ENCODE measurements at places on chromosomes 7 and 10.

DNA sequence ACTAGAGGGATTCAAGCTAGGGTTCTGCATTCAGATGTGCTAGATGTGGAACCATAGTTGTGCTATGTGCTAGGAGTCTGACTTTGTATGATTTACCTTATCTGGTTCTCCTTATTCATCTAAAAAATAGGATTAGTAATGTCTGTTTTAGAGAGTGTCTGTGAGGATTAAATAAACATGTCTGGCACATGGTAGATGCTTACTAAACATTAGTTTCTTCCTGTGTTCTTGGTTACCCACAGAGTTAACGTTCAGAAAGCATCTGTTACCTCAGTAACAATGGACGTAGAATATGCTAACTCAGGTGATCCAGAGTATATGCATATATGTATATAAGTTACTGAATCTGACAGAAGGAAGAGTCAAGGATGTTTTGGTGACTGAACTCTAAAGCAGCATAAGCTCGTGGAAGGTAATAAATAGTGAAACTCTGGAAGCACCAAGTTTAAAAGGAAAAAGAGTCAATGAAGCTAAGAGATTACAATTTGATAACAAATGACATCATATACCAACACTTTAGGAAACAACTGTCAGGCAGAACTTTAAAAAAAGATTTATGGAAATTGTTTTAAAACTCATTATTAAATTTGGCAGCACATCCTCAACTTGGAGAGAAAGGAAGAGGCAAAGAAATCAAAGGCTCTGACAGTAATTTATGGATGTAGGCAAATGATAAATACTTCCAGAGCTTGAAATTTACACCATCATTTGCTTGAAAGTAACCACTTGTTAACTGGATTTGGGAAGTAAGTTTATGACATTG is 127.0 kb downstream of the CCNY start:
- DNase-seq, result no peak

GRCh38 chr10:580778-581177 is 108.7 kb downstream of the DIP2C start:
- no peak for DNase-seq

- no peak for DNase-seq
Measured at GRCh38 chr7:39609113-39609934, 14.0 kb upstream of the RALA start.

DNA sequence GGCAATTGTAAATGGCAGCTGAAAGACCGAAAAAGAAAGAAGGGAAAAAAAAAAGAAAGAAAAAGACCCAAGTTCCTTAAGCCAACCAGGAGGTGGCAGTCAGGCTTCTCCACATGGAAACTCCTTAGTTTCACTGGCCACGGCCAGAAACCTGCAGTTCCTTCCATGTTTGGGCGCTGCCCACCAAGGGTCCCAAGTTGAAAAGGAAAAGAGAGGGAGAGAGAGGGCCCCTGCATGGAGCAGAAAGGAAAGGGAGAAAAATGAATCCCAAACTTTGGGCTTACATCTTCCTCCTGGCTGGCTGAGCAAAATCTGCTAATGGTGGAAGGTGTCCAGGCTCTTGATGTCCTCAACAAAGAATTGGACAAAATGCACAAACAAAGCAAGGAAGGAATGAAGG is 31.8 kb upstream of the ABCA13 start:
- DNase-seq, result no peak

DNA sequence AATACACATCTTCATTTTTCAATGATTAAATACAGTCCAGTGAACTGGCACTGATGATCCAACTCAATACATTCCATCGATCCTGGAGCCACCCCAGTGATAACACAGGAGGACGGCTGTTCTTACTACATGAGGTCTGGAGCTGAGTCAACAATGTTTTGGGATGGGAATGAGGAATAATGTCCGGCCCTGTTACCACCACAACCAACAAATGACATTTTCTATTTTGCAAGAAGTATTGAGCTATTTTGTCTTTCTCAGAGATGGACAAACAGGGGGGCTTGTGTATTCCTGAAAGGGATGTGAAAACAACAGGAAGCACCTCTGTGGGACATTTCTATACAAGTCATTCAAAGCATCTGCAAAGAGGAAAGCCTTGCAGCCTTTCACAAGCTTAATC is 249.2 kb downstream of the PARD3 start:
- DNase-seq, result no peak

- no peak for DNase-seq
Measured at GRCh38 chr7:94656925-94657731, 1.2 kb upstream of the SGCE start.

DNA sequence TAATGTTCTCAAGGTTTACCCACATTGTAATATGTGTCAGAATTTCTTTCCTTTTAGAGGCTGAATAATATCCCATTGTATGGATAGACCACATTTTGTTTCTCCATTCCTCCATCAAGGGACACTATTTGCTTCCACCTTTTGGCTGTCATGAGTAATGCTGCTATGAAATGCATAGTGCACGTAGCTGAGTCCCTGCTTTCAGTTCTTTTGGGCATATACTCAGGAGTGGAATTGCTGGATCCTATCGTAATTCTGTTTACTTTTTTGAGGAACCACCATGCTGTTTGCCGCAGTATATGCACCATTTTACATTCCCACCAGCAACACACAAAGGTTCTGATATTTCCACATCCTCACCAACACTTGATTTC is 60.0 kb downstream of the PRF1 start:
- DNase-seq, result no peak

GRCh38 chr7:55526770-55527169 is 45.5 kb downstream of the VOPP1 start:
- no peak for DNase-seq

DNA sequence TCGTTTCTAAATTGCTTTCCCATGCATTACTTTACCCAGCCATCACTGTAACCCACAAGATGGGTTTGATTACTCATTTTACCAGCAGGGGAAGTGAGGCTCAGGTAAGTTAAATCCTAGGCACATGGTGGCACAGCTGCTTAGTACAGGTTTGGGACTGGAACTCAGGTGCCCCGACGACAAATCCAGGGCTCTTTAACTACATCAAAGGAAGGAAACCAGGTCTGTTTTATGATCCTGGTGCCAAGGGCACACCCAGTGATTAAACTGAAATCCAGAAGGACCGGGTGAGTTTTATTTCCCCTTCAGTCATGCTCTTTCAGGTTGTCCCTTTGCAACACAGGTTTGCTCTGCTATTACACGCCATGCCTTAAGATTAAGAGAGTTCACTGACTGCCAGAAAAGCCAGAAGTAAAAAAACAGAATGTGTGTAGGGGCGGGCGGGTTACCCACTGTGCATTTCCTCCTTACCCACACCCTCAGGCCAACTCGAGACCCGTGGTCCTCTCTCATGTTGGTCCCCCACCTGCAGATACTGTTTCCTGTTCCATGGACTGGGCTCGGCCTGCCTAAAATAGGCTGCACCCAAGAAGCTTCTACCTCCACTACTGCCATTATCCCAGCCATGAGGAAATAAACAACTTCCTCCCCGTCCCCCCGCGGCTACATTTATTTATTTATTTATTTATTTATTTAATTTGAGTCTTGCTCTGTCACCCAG is 55.1 kb upstream of the KDM7A start:
- DNase-seq, result no peak

GRCh38 chr7:20146451-20146850 is 70.7 kb downstream of the MACC1 start:
- DNase-seq, result no peak

DNA sequence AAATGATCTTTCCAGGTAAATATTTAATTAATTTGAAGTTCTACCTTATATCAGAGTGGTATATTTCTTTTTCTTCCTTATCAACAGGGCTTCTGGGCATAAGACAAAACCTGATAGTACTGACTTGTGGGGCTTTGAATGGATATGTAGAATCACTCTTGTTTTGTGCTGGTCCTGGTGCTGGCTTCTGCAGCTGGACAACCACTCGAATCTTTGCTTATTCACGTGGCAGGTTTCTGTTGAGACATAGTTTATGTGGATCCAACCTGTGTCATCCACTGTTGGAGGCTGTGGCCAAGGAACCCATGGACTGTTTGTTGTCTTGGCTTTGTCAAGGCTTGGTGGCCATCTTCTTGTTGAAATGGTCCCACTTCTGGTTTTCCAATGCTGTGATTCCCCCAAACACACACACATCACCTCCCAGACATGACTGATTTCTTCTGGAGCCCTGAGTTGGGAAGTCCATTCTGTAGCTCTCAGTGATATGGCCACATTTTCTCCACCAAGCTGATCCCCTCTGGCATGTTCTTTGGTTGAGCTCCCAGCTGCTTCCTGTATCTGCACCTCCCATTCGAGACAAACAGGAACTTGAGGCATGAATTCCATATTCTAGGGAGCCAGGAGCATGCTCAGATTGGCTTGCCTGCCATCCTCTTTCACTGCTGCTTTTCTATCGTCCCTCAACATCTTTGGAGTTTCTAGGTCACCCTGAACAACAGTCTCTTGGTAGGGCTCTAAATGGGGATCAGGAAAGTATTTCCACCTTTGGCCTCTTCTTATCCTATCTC is 19.5 kb downstream of the TAS2R41 start:
- DNase-seq, result no peak

DNA sequence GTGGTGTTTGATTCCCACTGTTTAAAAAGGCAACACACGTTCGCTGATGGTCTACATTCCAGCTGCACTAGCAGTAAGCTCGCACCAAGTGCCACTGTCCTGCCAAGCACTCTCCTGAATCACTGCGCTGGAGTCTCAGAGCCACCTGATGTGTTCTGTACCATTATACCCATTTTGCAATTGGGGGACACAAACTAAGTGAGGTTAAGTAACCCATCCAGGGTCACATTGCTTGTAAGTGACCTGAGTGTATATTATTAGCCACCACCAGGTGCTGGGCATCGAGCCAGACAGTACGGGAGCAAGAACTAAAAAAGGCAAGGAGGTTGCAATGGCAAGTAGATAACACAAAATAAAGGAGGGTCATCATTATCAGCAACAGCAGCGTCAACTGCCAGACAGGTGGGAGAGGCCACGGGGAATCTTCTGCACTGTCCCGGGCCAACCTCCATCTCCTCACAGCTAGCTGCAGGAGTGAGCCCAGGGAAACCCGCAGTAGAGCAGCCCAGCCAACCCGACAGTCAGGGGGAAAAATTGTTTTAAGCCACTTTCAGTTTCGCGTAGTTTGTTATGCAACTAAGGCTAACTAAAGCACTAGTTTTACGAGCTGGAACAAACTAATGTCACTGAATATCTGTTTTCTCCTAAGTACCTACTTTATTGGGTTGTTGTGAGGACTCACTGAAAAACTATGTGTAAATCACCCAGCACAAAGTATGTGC is 712 bp upstream of the CPVL start:
- DNase-seq, result peak; percentile 7

- DNase-seq, result no peak
Measured at GRCh38 chr7:35355199-35355598, 101.3 kb upstream of the TBX20 start.

GRCh38 chr7:153382641-153383101 is 623.1 kb downstream of the ACTR3B start:
- DNase-seq, result no peak

DNA sequence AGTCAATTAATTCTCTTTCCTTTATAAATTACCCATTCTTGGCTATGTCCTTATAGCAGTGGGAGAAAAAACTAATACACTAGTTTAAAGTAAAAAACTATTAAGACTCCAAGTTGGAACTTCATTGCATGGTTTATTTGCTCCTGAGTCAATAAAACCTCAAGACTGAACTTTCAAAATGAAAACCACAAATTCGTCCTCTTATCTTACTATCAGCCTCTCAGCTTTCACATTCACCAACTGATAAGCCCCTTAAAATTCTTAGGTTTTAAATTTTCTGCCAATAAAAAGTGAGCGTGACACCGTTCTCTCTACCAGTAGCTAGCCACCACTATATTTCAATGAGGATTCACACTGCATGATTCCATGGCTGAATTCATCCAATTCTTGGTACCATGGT is 346.4 kb upstream of the NPSR1 start:
- DNase-seq, result no peak

- DNase-seq, result no peak
Measured at GRCh38 chr7:102897856-102898531, 14.8 kb upstream of the LRRC17 start.

DNA sequence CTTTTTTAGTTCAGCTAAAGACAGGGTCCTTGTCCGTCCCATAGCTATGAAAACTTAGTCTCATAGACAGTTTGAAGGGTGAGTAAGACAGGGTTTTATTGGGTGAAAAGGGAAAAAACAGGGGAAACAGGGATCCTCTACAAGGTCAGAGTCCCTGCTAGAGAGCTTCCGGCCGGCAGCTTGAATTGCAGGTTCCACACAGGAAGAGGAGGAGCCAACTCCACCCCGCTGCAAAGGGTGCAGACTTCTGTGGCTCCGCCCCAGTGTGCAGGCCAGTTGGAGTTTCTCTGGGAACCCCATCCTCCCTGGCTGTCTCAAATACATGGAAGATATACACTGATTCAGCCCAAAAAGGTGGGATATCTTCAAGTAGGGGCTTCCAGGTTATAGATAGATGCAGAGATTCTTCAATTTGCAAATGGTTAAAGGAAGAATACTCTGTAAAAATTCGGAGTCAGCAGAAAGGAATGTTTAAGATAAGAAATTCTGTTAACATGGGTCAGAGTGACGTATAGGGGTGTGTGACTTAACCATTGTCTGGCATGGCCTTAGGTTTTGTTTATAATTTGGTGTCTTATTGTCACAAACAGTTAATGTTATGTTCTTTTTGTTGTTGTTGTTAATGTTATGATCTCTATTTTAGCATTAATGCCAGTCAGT is 34.6 kb upstream of the HECW1 start:
- no peak for DNase-seq

DNA sequence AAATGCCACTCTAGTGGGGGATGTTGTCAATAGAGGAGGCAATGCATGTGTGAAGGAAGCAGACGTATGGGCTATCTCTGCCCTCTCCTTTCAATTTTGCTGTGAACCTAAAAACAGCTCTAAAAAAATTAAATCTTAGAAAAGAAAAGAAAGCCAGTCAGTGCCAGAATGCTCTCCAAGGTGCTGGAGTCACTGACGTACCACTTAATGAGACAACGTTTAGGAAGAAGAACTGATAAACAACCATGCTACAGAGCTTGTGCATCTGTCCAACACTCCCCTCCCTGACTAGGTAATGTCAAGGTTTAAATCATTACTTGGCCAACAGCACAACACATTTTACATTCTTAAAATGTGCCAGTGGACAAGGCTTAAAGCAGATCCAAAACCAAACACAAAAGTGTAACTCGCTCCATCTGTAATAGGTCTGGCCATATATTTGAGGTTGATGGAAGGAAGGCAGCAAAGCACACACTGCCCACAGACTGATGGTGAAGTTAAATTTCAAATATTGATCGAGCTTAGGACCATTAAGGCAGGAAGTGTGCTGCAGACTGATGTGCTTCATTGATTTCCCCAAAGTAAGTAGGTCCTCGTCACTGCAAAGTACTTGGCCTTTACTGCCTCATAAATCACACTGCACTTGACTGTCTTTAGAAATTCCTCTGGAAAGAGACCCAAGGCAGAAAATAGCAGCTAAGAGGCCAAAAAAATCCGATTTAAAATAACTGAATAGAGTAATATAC is 15.5 kb downstream of the ARMH3 start:
- no peak for DNase-seq

Data from cerebellar nuclear complex (tissue), 1 donor.